ENCODE measurements at places on chromosomes 4 and X. TPM values are rescaled to one million over a fixed set of nuclear protein-coding genes. Genes with fewer than 3 reads are reported as not detected.

The C4orf50 gene
- not detected for total RNA-seq

The VAMP7 gene
- 29.3 TPM for total RNA-seq

The PASD1 gene
- total RNA-seq: not detected

The IL21 gene
- total RNA-seq: not detected

The BCAP31 gene
- 110 TPM for total RNA-seq

The ZFP92 gene
- total RNA-seq: 0.58 TPM

The GYPE gene
- 0.93 TPM for total RNA-seq

The CRMP1 gene
- 2.5 TPM for total RNA-seq

The PCDH10 gene
- total RNA-seq: 1.5 TPM

The IKBKG gene
- total RNA-seq: 18.2 TPM

The RBM47 gene
- 2.6 TPM for total RNA-seq

The ZBTB33 gene
- total RNA-seq: 6.8 TPM

All from pericardium fibroblast (primary cell).